Cerebellum (tissue), 4 donors: ENCODE measurements at places on chromosomes 7 and 10. TPM values are rescaled to one million over a fixed set of nuclear protein-coding genes. Genes with fewer than 3 reads are reported as not detected.
A peak's percentile ranks its signal among the peaks of the same experiment; 100 is the strongest.

GRCh38 chr7:17229228-17229627 is 69.2 kb upstream of the AHR start:
- no peak for DNase-seq

GRCh38 chr7:51973071-51973470 is 656.5 kb upstream of the COBL start:
- DNase-seq: no peak

UNCX gene
- total RNA-seq: 15.5 TPM

- DNase-seq: no peak
These were observed 466.7 kb downstream of the TYW1 start for GRCh38 chr7:67463316-67463715.

PRSS2 gene
- total RNA-seq: not detected

- no peak for DNase-seq
These were observed 8.8 kb upstream of the STMP1 start for GRCh38 chr7:135653340-135654080.

DNA sequence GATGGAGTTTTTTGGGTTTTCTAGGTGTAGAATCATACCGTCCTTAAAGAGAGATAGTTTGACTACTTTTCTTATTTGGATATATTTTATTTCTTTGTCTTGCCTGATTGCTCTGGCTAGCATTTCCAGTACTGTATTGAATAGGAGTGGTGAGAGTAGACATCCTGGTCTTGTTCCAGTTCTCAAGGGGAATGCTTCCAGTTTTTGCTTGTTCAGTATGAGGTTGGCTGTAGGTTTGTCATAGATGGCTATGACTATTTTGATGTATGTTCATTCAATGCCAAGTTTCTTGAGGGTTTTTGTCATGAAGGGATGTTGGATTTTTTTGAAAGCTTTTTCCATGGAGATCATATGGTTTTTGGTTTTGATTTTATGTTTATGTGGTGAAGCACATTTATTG is 676.9 kb downstream of the SUGCT start:
- no peak for DNase-seq

GRCh38 chr7:31068006-31068675 is 16.0 kb downstream of the ADCYAP1R1 start:
- no peak for DNase-seq

GRCh38 chr7:117706210-117706609 is 167.0 kb downstream of the CTTNBP2 start:
- DNase-seq: no peak

GRCh38 chr7:102009628-102010027 is 192.2 kb downstream of the CUX1 start:
- no peak for DNase-seq

DNA sequence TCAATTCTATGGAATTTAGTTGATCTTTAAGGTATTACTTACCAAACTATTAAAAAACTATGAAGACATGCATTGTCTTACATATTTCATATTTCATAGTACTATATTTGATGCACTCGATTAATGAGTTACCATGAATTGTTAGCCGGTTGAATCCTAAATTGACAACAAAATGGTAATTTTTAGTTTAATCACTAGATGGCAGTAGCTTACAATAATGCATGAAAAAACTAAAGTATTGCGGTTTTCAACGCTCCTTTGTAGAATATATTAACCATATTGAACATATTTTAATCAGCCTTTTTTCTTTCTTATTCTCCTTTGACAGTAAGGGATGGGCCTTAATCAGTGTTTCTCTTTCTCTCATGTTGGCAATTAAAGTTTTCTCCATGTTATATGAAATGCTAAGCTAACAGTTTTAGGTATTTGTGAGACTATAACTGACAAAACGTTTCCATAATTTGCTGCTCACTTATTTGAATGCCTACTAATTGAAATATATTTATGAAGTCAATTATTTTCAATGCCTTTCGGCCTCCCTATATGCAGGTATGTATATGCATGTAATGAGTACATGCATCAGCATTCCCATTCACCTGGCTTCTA is 48.5 kb upstream of the ARL4A start:
- DNase-seq: peak; percentile 13

FZD8 gene
- total RNA-seq: 5.9 TPM

DNA sequence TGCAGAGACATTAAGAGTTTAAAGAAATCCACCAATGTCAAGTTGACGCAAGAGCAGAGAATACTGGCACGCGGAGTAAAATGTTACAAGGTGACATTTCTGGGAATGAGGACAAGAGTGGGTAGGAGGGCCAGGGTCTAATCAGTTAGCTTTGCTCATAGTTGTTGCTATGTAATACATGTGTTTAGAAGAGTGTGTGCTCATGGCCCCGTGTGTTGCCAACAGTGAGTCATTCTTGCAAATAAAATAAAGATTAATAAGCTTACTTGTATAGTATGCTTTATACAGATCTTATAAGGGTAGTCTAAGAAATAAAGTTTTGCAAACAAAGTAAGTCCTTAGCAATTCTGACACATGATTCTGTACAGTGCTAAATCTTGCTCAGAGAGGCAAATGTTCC is 64.5 kb downstream of the DNMBP start:
- DNase-seq: no peak

SLC26A4 gene
- total RNA-seq: 0.45 TPM

- no peak for DNase-seq
These were observed 158.7 kb downstream of the TNS3 start for GRCh38 chr7:47423196-47423595.

- peak; percentile 50 for DNase-seq
These were observed 175.1 kb downstream of the NEURL1 start for GRCh38 chr10:103668351-103669242.
